Transverse colon (tissue), 4 donors: ENCODE measurements at places on chromosomes 3 and 15.

DNA sequence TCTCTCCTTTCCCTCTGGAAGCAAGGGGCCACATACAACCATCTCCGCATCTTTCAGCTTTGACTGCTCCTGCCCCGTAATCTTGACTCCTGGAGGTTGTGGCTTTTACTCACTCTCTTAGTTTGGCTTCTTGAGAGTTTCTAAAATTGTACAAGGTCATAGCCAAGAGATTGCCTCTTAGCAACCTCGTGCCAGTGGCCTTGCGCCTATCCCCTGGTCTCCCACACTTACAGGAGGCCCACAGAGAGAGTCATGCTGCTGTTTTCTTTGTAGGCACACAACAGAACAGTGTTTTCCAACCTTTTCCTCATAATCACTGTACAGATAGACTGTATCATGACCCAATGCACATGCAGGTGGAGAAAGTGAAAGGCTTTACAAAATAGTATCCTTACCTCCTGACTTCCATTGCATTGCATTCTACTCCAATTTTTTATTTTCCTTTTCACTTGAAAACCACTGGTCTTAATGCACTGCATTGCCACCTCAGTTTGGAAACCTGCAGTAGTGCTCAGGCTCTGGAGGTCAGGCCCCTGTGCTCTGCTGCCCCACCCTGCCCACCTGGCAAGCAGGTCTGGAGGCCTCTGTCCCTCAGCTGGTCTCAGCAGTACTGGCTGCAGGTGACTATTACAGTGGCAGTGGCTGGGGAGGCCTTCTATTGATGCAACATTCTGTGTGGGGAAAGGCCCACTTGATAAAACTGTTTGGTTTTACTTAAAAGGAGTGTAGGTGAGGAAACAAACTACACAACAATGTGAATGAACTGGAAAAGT, 156.2 kb downstream of the DNAJB8 start:
- no peak for DNase-seq

GRCh38 chr15:73226093-73226814, 142.5 kb downstream of the HCN4 start:
- DNase-seq = no peak

DNA sequence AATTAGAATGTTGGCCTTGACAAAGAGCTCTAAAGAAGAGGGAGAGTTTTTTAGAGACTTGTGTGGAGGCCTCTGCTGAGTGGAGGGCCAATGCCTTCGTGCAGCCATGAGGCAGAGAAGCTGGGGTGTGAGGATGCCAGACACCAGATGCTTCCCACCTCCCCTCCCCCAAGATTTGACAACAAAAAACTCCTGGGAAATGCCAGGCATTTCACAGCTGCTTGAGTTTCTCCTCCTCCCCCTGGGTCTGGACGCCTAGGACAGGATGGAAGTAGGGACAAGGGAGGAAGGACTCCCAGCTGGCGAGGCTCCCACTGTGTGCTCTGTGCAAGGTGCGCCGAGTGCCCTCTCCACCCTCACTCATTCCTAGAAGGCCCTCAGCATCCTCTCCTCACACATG, 20.1 kb downstream of the TGM4 start:
- DNase-seq = no peak

DNA sequence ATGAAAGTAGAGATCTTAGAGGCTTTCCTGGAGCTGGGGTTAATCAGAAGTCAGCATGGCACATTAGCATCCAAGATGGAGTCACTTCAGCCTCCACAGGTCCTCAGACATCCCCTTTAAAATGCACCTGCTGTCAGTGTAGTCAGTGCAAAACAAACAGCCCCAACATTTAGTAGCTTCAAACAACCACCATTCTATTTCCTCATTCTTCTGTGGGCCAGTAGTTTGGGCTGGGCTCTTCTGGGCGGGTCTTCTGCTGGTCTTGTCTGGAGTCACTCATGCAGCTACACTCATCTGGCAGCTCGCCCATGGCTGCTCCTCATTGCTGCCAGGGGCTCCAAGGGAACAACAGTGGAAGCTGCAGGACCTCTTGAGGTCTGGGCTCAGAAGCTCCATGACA, 99.9 kb downstream of the TLE3 start:
- DNase-seq = peak; percentile 84

DNA sequence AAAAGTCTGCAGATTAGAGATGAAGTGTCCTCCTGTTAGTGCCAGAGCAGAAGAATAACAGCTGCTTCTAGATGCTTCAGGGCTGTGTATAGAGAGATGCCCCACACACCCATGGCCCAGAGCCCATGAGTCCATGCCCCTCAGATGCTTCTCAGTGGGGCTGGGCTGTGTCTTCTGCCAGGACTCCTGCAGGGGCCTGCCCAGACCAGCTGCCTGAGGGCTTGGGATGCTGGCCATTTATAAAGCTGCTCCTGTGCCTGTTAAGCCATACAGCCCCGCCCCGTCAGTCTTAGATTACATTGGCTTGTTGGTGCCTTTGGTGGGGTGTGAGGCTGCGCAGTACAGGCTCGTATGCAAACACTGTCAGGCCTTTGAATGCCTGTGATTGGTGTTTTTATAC, 318.0 kb upstream of the CTDSPL start:
- DNase-seq = no peak

GRCh38 chr3:159634483-159634882, 354.2 kb upstream of the IL12A start:
- no peak for DNase-seq

GRCh38 chr3:130258532-130258952, 86.9 kb upstream of the COL6A5 start:
- no peak for DNase-seq

- peak; percentile 70 for DNase-seq
These were observed 1.9 kb downstream of the TBC1D2B start for GRCh38 chr15:78075490-78076230.

GRCh38 chr3:177146646-177147045, 50.6 kb downstream of the TBL1XR1 start:
- no peak for DNase-seq

- no peak for DNase-seq
These were observed 252.2 kb upstream of the CTDSPL start for GRCh38 chr3:37609181-37610110.
